ENCODE measurements at places on chromosomes 11 and 22. TPM values are rescaled to one million over a fixed set of nuclear protein-coding genes. Genes with fewer than 3 reads are reported as not detected.

MIAT gene
- total RNA-seq: 2.5 TPM

MRGPRX3 gene
- not detected for total RNA-seq

FOLH1 gene
- 11.8 TPM for total RNA-seq

CECR2 gene
- total RNA-seq: 3.9 TPM

MYBPC3 gene
- 0.24 TPM for total RNA-seq

LRP4 gene
- 1.6 TPM for total RNA-seq

MTCH2 gene
- 53.2 TPM for total RNA-seq

OR8I2 gene
- not detected for total RNA-seq

SLC22A6 gene
- total RNA-seq: not detected

IFITM10 gene
- total RNA-seq: 0.79 TPM

PKP3 gene
- 0.96 TPM for total RNA-seq

NXPE1 gene
- total RNA-seq: not detected

GGTLC2 gene
- not detected for total RNA-seq

CCDC89 gene
- total RNA-seq: 1.7 TPM

DNA sequence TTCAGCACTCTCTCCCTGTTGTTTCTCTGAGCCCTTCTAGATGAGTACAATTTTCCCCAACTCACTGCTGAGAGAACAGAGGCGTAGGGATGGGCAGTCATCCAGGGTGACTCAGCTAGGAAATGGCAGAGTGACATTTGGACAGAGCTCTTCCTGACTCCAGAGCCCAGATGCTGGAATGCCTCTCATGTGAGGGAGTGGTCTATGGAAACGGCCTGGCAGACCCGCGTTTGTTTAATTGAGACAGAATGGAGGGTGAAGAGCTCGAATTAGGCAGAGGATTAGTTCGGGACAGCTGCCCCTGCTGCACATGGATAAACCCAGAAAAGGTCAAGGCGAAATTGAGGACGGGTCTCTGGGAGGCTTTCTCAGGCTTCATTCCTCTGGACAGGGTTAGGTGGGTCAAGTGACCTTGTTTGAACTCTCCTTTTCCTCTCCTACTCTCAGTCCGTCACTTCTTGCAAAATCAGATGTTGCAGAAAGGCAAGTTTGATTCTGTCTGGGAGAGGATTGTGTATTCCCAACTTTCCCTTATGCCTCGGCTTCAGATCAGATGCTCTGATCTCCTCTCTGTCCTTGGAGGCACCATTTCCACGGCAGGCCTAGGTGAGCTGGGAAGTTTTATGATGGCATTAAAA, 7.6 kb upstream of the LMO2 start:
- peak; percentile 44 for DNase-seq

GRCh38 chr22:35597692-35598395, 19.3 kb downstream of the MB start:
- no peak for DNase-seq

DNA sequence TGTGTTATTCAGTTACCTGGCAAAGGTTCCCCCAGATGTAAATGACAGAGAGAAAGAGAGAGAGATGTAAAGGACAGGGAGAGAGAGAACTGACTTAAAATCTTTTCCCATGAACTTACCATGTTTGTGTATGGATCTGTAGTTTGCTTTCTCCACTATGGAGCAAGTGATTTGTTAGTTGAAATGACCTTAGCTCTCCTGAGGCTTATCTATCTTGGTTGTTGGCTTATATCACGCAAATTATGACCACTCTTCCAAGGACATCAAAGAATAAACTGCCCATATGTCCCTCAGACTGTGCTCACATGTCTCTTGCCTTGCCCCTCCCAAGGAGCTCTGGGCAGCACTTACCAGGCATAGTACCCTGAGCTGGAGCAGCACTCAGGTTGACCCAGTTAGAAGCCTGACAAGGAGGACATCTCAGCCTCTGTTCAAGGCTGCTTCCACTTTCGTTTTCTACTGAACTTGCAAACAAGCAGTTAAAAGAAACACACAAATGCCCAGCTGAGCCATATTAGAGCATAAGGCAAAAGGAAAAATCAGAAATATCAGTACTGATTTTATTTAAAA, 95.3 kb upstream of the RCN1 start:
- DNase-seq: no peak

- no peak for DNase-seq
Measured at GRCh38 chr11:120744016-120744994, 232.8 kb downstream of the GRIK4 start.

DNA sequence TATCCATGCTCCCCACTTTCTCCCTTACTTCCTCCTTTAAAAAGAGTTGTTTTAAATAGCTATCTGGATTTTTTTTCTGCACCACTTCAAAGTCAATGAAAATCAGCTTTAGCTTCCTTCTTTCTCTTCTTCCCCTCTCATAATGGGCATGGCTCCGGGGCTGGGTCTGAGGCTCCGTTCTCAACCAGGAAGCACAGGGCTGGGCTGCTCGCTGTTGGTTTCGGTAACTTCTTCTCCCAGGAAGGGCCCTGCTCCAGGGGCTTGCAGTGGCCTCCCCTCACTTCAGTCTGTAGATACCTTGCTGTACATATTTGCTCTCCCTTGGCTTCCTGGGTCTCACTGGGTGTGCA, 23.8 kb downstream of the MICAL2 start:
- no peak for DNase-seq

DNA sequence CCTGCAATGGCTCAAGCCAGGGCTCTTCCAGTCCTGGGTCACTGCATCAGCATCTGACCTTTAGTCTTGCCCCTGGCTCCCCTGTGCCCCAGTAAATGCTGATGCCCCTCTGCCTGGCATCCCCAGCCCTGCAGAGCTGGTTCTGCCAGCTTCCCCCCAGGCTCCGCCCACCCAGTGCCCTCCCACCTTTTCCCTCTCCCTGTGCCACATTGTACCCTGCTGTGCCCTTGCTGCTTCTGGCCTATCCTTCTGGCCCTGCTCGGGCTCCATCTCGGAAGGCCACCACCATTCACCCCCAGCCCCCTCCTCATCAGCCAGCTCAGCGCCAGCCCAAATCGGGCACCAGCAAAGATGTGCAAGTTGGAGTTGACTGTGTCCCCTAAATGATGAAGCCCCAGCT, 7.4 kb downstream of the CAPN5 start:
- DNase-seq: peak; percentile 16

- no peak for DNase-seq
Measured at GRCh38 chr22:38180841-38181452, 683 bp downstream of the PLA2G6 start.

GRCh38 chr11:119421941-119422808, 797 bp downstream of the THY1 start:
- DNase-seq: no peak

DNA sequence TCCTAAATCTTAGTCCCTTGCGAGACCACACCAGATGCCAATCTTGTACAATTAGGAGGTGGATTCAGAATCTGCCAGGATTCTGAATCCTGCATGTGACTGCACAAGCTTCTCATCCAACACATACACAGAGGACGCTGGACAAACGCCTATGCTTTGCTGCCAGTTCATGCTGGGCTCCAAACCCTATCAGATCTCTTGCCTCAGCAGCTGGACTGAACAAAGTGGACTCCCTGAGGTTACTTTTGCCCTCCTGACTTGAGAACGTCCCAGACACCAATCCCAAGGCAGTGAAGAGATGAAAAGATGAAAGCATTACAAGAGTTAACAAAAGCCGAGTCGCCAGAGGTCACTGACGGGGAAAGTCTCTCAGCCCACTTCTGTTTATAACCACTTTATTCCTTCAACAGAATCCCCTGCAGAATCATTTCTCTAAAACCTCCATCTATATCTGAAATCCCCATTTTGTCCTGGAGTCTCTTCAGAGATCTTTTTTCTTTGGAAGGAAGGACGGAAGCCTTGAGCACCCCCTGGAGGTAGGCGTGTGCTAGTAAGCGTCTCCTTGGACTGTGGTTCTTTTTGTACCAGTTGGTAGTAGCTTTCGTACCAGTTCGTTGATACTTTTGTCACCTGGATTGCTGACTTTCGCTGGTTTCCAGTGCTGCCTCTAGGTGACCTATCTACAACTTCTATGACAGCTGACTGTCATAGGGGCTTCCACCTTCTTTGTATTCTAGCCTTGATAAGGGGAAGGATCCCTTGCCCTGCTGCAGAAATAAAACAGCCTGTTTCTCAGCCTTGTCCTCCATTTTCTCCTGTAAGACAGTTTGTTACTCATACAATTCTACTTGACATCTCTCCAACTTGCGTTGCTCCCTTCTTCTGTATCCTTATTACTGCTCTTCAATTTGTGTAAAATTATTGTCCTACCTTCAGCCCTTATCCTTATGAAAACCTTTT, 26.1 kb upstream of the EED start:
- DNase-seq: no peak

DNA sequence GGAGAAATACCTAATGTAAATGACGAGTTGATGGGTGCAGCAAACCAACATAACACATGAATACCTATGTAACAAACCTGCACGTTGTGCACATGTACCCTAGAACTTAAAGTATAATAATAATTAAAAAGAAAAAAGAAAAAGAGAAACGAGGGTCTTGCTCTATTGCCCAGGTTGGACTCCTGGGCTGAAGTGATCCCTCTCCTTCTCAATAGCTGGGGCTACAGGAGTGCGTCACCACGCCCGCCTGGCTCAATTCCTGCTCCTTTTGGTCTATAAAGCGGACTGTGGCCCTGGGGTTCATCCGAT, 521 bp upstream of the PTS start:
- DNase-seq: no peak

DNA sequence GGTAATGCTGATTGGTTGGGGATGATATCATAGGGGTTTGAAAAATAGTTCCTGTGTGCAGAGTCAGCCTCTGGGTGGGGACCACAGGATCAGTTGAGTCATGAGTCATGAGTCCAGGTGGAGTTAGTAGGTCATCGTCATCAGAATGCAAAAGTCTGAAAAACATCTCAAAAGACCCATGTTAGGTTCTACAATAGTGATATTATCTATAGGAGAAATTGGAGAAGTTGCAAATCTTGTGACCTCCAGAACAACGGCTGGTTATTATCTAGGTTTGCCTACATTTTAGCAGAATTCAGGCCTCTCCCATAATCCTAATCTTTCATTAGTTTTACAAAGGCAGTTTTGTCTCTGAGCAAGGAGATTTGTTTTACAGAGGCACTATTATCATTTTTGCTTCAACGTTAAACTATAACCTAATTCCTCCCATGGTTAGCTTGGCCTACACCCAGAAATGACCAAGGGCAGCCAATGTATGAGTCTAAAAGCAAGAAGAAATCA, 38.9 kb downstream of the MS4A2 start:
- no peak for DNase-seq

GRCh38 chr22:19621373-19622060, 92.8 kb upstream of the SEPTIN5 start:
- DNase-seq: no peak

GRCh38 chr11:58525037-58525614, 17.2 kb upstream of the OR5B21 start:
- no peak for DNase-seq

- no peak for DNase-seq
Measured at GRCh38 chr22:46224044-46224897, 25.8 kb downstream of the CDPF1 start.

DNA sequence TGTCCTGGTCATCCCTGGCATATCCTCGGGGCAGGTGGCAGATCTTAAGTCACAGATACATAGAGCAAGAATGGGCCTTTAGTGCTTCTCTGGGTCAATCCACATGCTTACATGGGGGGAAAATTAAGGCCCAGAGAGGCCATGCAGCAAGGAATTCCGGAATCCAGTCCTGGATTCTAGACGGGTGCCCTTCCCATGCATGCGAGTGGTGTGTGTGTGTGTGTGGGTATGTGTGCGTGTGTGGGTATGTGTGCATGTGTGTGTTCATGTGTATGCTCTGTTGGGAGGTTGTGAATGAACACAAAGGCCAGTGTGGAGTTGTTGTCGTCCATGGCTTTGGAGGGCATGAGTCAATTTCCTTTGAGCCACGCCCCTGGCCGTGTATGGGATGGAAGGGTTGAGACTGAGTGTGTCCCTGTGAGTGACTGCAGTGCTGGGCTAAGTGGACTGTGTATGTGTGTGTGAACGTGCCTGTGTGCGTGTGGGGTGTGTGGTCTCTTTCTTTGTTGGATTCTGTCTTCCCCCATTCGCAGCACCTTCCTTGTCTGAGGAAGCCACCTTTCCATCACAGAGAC, 33.4 kb upstream of the EIF3D start:
- DNase-seq: no peak

DNA sequence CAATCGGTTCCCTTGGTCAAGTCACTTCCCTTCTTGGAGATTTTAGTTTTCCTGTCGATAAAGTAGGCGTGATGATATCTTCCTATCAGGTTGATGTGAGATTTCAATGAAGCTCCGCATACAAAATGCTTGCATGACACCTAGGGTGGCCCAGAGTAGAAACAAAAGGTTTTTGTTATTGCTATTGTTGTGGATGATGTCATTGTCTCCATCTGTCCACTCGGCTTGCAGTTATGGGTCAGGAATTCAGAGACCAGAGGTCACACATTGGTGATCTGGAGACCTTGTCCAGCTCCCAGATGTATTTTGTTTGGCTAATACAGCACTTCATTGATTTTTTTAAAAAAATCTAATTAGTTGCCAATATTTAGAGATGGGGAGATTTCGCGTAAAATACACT, 382.1 kb downstream of the MN1 start:
- no peak for DNase-seq

DNA sequence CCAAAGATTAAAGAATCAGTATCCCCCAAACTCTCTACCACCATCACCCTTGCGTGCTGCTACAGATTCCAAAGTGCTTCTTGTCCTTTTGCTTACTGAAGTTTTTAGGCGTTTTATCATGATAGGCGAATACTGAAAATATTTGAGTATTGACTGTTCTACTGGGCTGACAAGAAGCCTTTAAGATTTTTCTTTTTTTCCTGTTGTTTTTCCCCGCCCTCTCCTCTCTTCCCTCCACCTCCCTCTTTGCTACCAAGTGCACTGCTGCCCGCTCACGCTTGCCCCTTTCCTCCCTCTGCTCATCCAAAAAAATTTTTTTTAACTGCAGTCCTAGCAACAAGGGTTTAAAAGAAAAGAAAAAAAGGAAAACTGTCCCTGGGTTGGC, 679 bp downstream of the SPCS2 start:
- DNase-seq: no peak
